Esophagus muscularis mucosa (tissue), 4 donors: ENCODE measurements at places on chromosomes 11 and 22. TPM values are rescaled to one million over a fixed set of nuclear protein-coding genes. Genes with fewer than 3 reads are reported as not detected.

The MTMR2 gene
- 29.6 TPM for total RNA-seq

The MUC2 gene
- not detected for total RNA-seq

The C11orf65 gene
- total RNA-seq, result not detected

The RIC3 gene
- 18.8 TPM for total RNA-seq

The DNAJB13 gene
- not detected for total RNA-seq

The OR52E8 gene
- not detected for total RNA-seq

The BIK gene
- not detected for total RNA-seq
